Suprapubic skin (tissue), 4 donors: ENCODE measurements at places on chromosomes 3 and 15. TPM values are rescaled to one million over a fixed set of nuclear protein-coding genes. Genes with fewer than 3 reads are reported as not detected.
A peak's percentile ranks its signal among the peaks of the same experiment; 100 is the strongest.

Gene ISLR
- total RNA-seq = 21.1 TPM

DNA sequence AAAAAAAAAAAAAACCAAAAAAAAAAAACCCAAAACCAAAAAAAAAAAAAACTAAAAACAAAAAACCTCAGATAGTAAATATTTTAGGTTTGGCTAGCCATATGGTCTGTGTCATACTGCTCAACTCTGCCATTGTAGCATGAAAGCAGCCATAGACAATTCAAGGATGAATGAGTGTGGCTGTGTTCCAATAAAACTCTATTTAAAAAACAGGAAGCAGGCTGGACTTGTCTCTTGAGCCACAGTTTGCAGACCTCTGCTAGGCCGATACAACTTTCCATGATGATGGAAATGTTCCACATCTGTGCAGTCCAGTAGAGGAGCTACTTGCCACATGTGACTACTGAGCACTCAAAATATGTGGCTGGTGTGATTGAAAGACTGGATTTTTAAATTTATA is 11.1 kb downstream of the EFCAB12 start:
- H3K27me3 ChIP-seq = no peaks in the 10 kb centered on the region
- H3K36me3 ChIP-seq = no peaks in the 10 kb centered on the region
- H3K4me1 ChIP-seq = no peaks in the 10 kb centered on the region
- H3K4me3 ChIP-seq = no peak overlapping the region
- no peak for DNase-seq

Gene HDAC11
- 27.8 TPM for total RNA-seq

Gene CFAP91
- total RNA-seq = 9.5 TPM

GRCh38 chr3:126111566-126112475 is 27.9 kb upstream of the SLC41A3 start:
- no peak overlapping the region for H3K27ac ChIP-seq
- H3K4me1 ChIP-seq = no peaks in the 10 kb centered on the region
- H3K36me3 ChIP-seq = no peaks in the 10 kb centered on the region
- no peak overlapping the region for H3K4me3 ChIP-seq

Gene PRSS50
- not detected for total RNA-seq

GRCh38 chr3:181610083-181610972 is 101.4 kb upstream of the SOX2 start:
- no peaks in the 10 kb centered on the region for H3K4me1 ChIP-seq
- no peak overlapping the region for H3K27ac ChIP-seq
- H3K27me3 ChIP-seq = no peaks in the 10 kb centered on the region
- H3K4me3 ChIP-seq = no peak overlapping the region
- no peak for DNase-seq

- no peak overlapping the region for H3K27ac ChIP-seq
- no peaks in the 10 kb centered on the region for H3K27me3 ChIP-seq
- no peak for DNase-seq
- H3K36me3 ChIP-seq = no peaks in the 10 kb centered on the region
- H3K4me1 ChIP-seq = peaks cover 2% of the 10 kb centered on the region
These were observed 8.5 kb upstream of the CCDC80 start for GRCh38 chr3:112649478-112649735.

Gene AQP9
- total RNA-seq = 22.4 TPM

Gene KLHL40
- not detected for total RNA-seq

DNA sequence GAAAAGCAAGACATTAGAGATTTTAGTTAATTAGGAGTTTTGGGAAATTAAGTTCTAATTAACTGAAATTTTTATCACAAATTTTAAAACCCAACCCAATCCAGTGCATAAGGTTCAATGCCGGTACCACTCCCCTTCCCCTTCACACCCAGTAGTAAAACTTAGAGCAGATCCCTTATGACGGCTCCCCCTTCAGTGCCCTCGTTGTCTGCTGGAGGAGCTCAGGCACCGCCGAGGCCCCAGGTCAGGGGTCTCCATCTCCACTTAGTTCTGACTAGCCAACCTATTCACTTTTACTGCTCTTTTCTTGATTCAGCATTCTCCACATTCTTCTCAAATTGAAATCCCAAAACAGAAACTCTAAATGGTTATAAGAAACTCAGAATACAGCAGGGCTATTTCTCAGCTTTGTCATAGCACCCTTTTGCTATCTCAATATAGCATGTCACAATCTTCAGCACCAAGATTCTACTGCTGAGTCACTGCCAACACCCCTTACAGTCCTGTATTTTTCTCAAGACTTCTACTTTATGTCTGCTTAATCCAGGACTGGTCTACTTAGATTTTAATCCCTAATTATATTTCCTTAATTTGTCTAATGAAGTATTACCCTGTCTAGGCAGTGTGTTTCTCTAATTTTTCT is 39.8 kb downstream of the TUBGCP4 start:
- DNase-seq = no peak
- no peaks in the 10 kb centered on the region for H3K27me3 ChIP-seq
- H3K4me1 ChIP-seq = no peaks in the 10 kb centered on the region
- no peak overlapping the region for H3K4me3 ChIP-seq

DNA sequence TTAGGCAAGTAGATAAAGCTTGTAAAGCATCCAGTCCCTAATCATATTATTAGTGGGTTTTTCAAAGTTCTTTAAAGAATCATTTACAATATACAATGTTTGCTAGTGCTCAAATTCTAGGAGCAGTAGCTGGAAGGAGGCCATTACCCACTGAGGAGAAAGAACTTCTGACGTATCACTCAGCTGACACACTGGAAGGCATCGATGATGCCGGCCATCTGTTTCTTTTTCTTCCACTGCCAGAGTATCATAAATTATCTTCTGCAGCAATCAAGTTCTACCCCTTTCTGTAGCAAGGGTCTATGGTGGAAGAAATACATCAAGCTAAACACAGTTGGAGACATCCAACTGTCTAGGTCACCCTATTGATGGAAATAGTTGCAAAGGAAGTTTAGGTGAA is 243.2 kb upstream of the LRRN1 start:
- no peak for DNase-seq
- no peak overlapping the region for H3K27ac ChIP-seq
- no peak overlapping the region for H3K4me3 ChIP-seq
- H3K4me1 ChIP-seq = no peaks in the 10 kb centered on the region
- H3K36me3 ChIP-seq = no peaks in the 10 kb centered on the region
- no peaks in the 10 kb centered on the region for H3K27me3 ChIP-seq

DNA sequence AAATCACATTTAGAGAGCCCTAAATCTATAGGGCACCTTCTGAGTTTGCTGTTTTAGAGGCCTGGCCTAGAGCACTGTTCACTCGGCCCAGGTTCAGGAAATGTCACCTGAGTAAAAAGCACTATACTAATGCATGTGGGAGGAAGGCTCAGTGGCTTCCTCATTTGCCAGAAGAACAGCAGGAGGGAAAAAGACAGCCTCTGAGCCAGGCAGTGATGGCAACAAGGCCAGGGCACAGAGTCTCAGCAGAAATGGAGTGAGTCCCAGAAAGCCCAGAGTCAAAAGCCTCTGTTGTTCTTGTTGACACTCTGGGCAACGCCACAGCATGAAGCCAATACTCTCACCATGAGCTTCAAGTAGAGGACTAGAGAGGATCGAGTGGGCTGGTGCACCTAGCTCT is 25.9 kb downstream of the LTF start:
- H3K27ac ChIP-seq = no peak overlapping the region
- no peak for DNase-seq
- H3K36me3 ChIP-seq = no peaks in the 10 kb centered on the region

Gene ZIC1
- total RNA-seq = not detected

GRCh38 chr15:42879443-42879842 is 41.1 kb downstream of the TTBK2 start:
- no peak overlapping the region for H3K4me3 ChIP-seq
- no peak for DNase-seq
- H3K27me3 ChIP-seq = no peaks in the 10 kb centered on the region
- H3K36me3 ChIP-seq = no peaks in the 10 kb centered on the region

Gene CFAP100
- not detected for total RNA-seq

Gene KCNH8
- 0.52 TPM for total RNA-seq

- no peak overlapping the region for H3K27ac ChIP-seq
- H3K36me3 ChIP-seq = no peaks in the 10 kb centered on the region
- DNase-seq = no peak
- H3K27me3 ChIP-seq = peaks cover 10% of the 10 kb centered on the region
- no peak overlapping the region for H3K4me3 ChIP-seq
These were observed 162.9 kb downstream of the NSMCE3 start for GRCh38 chr15:29106551-29107290.

DNA sequence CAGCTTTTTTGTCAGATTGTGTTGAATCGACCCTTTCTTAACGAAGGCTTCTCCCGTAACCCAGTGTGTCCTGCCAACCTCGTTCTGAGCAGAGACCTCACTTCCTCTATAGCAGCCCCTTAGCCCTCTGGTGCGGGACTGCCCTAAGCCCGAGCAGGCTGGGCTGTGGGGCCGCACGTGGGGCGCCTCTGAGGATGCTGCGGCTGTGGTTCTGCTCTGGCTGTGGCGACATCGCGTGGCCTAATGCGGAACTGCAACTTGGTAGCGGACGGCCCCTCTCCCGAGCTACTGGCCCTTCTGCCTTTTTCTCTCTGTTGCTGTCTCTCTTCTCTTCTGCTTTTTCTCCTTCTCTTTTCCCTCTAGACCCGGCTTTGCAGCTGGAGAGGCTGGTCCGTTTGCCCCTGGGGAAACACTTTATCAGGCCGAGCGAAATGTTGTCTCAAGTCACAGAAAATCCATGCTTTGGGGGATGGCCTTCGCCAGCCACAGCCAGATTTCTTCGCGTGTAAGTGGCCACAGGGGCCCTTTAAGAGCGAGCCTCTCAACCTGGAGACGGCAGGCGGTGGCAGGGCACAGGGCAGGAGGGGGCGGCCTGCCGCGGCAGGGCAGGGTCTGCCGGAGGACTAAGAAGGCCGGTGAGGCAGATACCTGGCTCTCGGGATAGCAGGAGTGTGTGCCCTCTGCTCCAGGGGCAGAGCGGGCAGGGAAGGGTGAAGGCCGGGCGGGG is 19.4 kb upstream of the KIF23 start:
- DNase-seq = peak; percentile 85
- H3K27me3 ChIP-seq = no peaks in the 10 kb centered on the region
- H3K4me3 ChIP-seq = no peak overlapping the region
- no peak overlapping the region for H3K27ac ChIP-seq

DNA sequence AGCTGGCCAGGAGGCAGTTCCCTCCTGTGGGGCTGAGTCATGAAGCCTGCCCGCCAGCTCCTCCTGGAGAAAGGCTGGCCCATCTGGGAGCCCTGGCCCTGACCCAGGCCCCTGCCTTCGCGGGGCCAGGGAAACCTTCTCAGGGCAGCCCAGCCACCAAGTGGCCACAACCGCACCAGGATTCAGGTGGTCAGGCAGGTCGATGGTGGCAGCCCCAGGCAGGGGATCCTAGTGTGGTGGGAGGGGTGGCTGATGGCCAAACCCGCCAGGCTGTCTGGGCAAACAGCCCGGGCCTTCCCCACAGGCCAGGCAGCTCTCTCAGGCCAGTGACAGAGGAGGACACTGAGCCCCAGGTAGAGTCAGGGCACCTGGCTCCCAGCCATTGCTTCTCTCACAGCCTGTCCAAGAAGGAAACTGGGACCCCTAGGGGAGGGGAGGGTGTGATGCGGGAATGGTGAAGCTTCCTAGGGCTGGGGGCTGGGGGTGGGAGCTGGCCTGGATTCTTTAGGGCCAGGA is 1.2 kb downstream of the TWF2 start:
- no peaks in the 10 kb centered on the region for H3K27me3 ChIP-seq
- H3K4me3 ChIP-seq = peak overlapping the region; percentile 78
- peak overlapping the region; percentile 89 for H3K27ac ChIP-seq
- peaks cover 56% of the 10 kb centered on the region for H3K4me1 ChIP-seq
- DNase-seq = peak; percentile 92

GRCh38 chr3:23199649-23200048 is 3.5 kb upstream of the UBE2E2 start:
- no peaks in the 10 kb centered on the region for H3K27me3 ChIP-seq
- peaks cover 16% of the 10 kb centered on the region for H3K4me1 ChIP-seq
- no peaks in the 10 kb centered on the region for H3K36me3 ChIP-seq
- no peak overlapping the region for H3K4me3 ChIP-seq

GRCh38 chr15:85037641-85038040 is 56.0 kb downstream of the PDE8A start:
- H3K27me3 ChIP-seq = no peaks in the 10 kb centered on the region
- H3K4me1 ChIP-seq = peaks cover 4% of the 10 kb centered on the region
- H3K27ac ChIP-seq = no peak overlapping the region
- no peak for DNase-seq

- H3K4me1 ChIP-seq = no peaks in the 10 kb centered on the region
- no peak overlapping the region for H3K4me3 ChIP-seq
- H3K27me3 ChIP-seq = no peaks in the 10 kb centered on the region
- H3K27ac ChIP-seq = no peak overlapping the region
These were observed 10.5 kb upstream of the ANO10 start for GRCh38 chr3:43632269-43632733.

Gene TYRO3
- total RNA-seq = 39.4 TPM

GRCh38 chr15:52394118-52394517 is 98.5 kb upstream of the MYO5C start:
- H3K4me1 ChIP-seq = no peaks in the 10 kb centered on the region
- peaks cover 19% of the 10 kb centered on the region for H3K36me3 ChIP-seq
- no peaks in the 10 kb centered on the region for H3K27me3 ChIP-seq
- DNase-seq = no peak
- no peak overlapping the region for H3K27ac ChIP-seq

GRCh38 chr15:70528816-70529215 is 234.5 kb downstream of the UACA start:
- peaks cover 14% of the 10 kb centered on the region for H3K4me1 ChIP-seq
- H3K4me3 ChIP-seq = no peak overlapping the region
- peak; percentile 56 for DNase-seq

GRCh38 chr3:149356630-149357029 is 20.8 kb downstream of the TM4SF1 start:
- no peak overlapping the region for H3K27ac ChIP-seq
- H3K4me3 ChIP-seq = no peak overlapping the region
- no peaks in the 10 kb centered on the region for H3K4me1 ChIP-seq
- H3K27me3 ChIP-seq = no peaks in the 10 kb centered on the region

DNA sequence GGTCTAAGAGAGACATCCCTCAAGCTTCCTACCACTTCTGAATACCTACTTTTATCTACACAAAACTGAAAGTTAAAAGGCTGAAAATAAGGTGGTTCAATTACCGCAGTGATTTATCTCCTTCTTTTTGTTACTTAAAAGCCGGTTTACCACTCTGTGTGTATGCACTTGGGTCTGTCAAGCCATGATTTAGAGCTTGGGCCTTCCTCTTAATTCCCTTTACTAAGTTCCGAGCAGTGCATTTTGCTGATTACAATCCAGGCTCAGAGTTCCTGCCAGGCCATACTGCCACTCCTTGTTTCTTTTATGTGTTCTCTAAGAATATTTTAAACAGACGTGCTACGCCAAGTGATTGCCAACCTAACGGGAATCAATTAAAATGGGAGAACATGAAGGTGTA is 16.5 kb downstream of the KCTD6 start:
- peaks cover 2% of the 10 kb centered on the region for H3K36me3 ChIP-seq
- no peaks in the 10 kb centered on the region for H3K27me3 ChIP-seq

Gene STXBP5L
- 0.15 TPM for total RNA-seq

- no peak overlapping the region for H3K27ac ChIP-seq
- no peaks in the 10 kb centered on the region for H3K27me3 ChIP-seq
- H3K4me3 ChIP-seq = no peak overlapping the region
- DNase-seq = no peak
- peaks cover 18% of the 10 kb centered on the region for H3K4me1 ChIP-seq
These were observed 3.3 kb upstream of the ARIH2 start for GRCh38 chr3:48915296-48915695.
